Stimulated activated naive B cell treated with anti-CD40 and anti-IgM and Interleukin-4, amounts not matched to agents 10 μg/mL and 1 μg/mL and 100 μg/mL, for 72 hours (primary cell): ENCODE measurements at places on chromosomes 5 and 9.

DNA sequence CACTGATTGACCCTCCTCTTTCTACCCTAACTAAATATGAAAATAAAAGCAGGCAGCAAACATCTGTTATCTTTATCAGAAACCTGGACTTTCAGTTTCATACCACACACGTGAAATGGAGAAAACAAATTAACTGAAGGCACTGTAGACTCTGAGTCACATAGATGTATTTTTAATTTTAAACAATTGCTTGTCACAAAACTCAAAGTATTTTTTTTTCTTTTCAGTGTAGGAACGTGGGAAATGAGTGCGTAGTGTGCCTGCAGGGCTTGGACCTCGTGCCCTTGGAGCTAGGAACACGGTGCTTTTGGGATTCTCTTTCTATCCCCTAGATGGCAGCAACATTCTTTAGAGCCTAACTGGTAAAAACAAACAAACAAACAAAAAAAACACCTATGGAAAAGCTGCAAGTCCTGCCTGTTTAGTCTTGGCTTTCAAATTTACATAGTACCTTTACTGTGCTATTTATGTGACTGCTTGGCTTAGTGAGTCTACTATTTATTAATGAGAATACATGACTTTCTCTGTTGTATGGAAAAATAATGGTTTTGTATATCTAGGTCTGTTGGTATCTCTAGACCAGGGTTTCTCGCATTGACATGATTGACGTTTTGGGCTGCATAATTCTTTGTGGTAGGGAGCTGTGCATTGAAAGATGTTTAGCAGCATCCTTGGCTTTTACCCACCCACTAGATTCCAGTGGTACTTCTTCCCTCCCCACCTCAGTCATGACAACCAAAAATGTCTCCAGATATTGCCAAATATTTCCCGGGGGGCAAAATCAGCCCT, 16.8 kb upstream of the ACTBL2 start:
- DNase-seq: no peak

DNA sequence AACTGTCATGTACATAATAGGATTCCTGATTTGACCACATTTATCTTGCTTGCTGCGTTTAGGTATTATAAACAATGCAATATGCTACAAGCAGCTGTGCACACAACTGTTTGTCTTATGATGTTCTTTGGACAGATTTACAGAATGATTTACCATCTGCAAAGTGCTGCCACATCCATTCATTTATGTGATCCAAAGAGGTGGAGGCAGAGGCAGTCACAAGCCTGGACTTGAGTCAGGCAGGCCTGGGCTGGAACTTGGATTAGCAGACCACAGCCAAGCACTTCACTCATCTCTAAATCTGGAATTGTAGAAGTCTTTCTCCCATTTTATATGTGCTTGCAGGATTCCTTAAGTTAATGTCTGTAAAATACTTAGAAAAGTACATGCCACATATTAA, 149.0 kb downstream of the INSYN2B start:
- DNase-seq: no peak

GRCh38 chr9:99726758-99727157, 94.9 kb upstream of the NR4A3 start:
- no peak for DNase-seq

- DNase-seq: no peak
Observed at GRCh38 chr9:134563397-134563796, 78.2 kb upstream of the COL5A1 start.

- peak; percentile 15 for DNase-seq
Observed at GRCh38 chr5:56094579-56095361, 100.0 kb upstream of the IL6ST start.

- no peak for DNase-seq
Observed at GRCh38 chr5:73490088-73490487, 8.2 kb upstream of the BTF3 start.

DNA sequence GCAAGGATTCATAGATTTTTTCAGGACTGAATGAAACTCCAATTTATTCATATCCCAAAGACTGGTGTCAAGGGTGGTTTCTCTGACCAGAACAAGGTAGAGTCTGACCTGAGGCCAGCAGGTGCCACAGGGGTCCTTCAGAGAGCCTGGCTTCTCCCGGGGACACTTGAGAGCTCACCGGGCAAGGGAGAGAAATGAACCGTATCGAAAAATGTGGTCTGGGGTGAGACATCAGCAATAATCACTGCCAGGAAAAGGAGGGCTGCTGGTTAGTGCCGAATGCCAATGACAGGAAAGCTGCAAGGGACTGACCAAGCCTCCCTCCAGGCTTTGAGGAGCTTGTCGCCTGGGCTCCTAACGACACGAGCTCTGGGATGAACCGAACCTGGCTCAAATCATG, 142.7 kb downstream of the TTLL11 start:
- DNase-seq: no peak

DNA sequence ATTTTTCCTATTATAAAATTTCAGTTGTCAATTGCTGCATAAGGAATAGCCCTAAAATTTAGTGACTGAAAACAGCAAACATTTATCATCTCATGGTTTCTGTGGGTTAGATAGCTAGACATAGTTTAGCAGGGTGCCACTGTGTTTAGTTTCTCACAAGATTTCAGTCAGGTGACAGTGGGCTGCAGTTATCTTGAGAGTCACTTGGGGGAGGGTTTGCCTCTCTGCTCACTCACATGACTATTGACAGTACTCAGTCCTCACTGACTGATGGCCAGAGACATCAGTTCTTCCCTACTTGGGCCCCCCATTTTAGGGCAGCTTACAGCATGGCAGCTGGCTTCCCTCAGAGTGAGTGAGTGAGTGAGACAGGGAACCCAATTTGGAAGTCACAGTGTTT, 42.0 kb downstream of the PBX3 start:
- no peak for DNase-seq

GRCh38 chr9:77010527-77010926, 8.9 kb upstream of the FOXB2 start:
- DNase-seq: no peak

GRCh38 chr9:88198341-88198807, 60.1 kb upstream of the SPATA31C2 start:
- no peak for DNase-seq

DNA sequence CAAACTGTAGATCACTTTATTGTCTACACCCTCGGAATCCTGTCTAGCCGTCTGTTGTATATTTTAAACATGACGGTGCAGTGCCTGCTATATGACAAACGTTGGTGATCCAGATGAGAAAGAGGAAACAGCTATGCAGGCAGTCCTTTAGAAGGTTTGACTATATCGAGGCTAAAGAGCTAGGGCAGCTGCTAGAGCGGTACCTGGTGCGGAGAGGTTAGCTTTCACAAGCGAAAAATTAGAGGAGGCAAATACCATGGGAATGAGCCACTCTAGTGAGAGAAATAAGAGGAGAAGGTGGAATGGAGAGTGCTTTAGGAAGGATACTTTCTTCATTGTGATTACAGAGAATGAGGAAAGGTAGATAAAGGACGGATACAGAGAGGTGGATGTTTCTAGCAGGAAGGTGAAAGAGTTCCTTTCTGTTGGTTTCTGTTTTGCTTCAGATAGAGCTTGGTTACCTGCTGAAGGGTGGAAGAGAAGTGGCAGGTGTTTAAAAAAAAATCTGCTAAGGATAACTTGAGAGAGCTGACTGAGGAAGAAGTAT, 959 bp upstream of the FBXL17 start:
- no peak for DNase-seq

GRCh38 chr9:27065288-27065687, 43.7 kb upstream of the TEK start:
- DNase-seq: no peak

DNA sequence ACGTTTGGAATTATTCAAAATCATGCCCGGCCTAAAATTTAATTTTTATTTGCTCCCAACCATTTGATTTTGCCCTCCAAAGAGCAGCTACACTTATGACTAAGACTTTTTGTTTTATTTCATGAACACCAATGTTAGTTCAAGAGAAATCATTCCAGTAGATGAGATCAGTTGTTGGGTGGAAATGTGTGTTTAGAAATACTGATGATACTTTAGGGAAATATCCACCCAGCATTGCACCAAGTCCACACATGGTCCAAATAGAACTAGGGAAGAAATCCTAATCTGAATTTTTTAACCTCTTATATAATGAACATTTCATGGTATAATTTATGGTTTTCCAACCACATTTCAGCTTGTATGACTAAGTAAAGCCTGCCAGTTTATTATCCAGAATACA, 28.3 kb upstream of the GOLPH3 start:
- DNase-seq: no peak

DNA sequence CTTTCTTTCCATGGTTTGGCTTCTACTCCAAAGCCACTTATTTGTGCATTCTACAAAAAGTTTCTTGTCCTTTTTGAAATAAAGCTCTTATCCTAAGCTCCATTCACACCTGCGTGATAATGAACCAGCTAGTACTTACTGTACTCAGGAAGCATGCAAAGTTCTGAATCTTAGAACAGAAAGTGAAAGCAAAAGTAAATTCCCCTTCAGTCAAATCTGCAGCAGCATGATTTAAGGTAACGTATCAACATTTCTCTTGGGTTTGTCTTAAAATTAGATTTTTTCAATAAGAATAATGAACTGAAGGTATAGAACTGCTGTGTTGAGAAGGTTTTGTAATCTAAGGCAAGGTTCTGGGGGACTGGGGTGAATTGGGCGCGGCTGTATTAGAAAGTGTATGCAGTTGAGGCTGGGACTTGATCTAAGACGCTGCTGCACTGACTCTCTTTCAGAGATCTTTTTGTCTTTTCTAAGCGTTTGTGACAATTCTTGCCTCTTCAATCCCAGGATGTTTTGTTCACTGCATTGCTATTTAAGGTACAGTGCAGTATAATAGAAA, at the start of gene ERAP2:
ERAP2 (plus strand) TSS at position 209 of the 559 bp plus-strand sequence. CDS start 3,186 bp downstream, outside the sequence.
- DNase-seq: no peak

- DNase-seq: no peak
Observed at GRCh38 chr9:76886318-76886717, 19.6 kb downstream of the PRUNE2 start.

GRCh38 chr5:59020611-59021285, 437.9 kb downstream of the RAB3C start:
- DNase-seq: no peak

DNA sequence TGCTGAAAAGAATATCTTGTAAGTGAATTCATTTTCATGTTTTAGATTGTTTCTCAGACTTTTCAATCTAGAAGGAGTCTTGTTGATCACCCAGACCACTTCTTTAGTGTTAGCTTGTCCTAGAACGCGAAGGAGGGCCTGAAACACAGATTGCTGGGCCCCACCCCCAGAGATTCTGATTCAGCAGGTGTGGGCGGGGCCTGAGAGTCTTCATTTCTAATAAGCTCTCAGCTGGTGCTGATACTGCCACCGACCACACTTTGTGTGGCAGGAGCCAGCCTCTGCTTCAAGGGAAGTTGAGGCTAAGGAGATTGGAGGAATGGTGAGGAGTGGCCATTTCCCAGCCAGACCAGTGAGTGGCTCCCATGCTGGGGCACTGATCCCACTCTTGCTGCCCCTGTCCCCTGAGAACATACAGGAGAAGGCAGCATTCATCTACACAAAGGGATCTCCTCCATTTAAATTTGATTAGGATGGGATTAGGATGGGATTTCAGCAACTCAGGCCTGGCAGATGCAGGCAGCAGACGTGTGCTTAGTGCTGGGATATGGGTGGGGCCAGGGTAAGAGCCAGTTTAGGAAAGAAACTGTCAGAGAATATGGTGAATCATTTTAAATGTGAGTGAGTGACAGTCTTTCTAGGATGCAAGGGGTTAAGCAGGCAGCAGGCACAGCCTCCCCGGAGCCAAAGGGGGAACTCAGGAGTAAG, 35.9 kb downstream of the ZNF618 start:
- no peak for DNase-seq

DNA sequence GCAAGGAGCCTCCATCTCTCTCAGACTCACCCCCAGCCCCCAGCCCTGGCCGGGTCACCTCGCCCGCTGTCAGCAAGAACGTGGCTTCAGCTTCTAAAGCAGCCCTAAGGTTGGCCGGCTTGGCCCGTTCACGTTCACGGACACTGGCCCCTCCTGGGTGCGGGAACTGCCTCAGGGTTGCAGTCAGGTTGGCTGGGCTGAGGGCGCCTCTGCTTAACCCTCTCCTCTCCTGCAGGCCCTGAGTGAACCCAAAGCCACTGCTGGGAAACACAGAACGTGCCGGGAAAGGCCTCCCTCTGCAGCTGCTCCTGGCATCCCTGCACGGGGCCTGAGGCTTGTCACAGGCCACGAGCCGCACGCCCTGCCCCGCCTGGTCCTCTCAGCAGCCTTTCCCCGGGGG, 40.1 kb upstream of the UBAC1 start:
- DNase-seq: no peak

DNA sequence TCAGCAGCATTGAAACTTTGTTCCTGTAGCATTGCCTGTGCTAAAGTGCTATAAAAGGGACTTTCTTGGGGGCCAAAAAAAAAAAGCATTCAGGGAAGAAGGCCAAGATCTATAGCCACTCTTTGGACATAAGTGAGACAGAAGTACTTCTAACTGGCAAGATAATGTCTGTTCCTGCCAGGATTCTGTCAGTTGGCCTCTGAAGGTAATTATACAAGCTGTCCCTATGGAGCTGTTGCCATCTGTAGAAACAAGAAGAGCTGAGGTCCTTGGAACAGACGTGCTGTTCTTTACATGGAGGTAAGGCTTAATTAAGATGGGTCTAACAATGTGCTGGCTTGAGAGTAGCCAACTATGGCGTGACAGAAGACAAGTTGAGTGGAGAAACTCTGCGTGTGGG, 9.7 kb downstream of the KIF20A start:
- no peak for DNase-seq

GRCh38 chr5:139025651-139026050, 150.5 kb upstream of the LRRTM2 start:
- DNase-seq: no peak

GRCh38 chr9:131645078-131645776, 94.6 kb downstream of the RAPGEF1 start:
- DNase-seq: no peak

- no peak for DNase-seq
Observed at GRCh38 chr5:76838481-76839261, 11.1 kb upstream of the S100Z start.
